ENCODE measurements at places on chromosomes 11 and 22. TPM values are rescaled to one million over a fixed set of nuclear protein-coding genes. Genes with fewer than 3 reads are reported as not detected.

Gene TMEM86A
- total RNA-seq = 3.2 TPM

Gene SHISAL1
- total RNA-seq = 0.74 TPM

Gene VPREB3
- total RNA-seq = not detected

- H3K27ac ChIP-seq = no peak overlapping the region
- peaks cover 42% of the 10 kb centered on the region for H3K4me1 ChIP-seq
- H3K4me3 ChIP-seq = no peak overlapping the region
- no peaks in the 10 kb centered on the region for H3K27me3 ChIP-seq
- H3K36me3 ChIP-seq = no peaks in the 10 kb centered on the region
- no peak for DNase-seq
Observed at GRCh38 chr11:62393061-62393611, 25.7 kb upstream of the SCGB1A1 start.

- H3K4me1 ChIP-seq = no peaks in the 10 kb centered on the region
- H3K4me3 ChIP-seq = no peak overlapping the region
- H3K27ac ChIP-seq = no peak overlapping the region
- DNase-seq = no peak
Observed at GRCh38 chr11:103594283-103594682, 442.2 kb upstream of the DDI1 start.
